Activated naive CD4-positive, alpha-beta T cell treated with anti-CD3 and anti-CD28 coated beads, Interleukin-2, amount 10 ng/mL, durations not matched to agents 7 days and 5 days (primary cell): ENCODE measurements at places on chromosomes 3 and 15.

DNA sequence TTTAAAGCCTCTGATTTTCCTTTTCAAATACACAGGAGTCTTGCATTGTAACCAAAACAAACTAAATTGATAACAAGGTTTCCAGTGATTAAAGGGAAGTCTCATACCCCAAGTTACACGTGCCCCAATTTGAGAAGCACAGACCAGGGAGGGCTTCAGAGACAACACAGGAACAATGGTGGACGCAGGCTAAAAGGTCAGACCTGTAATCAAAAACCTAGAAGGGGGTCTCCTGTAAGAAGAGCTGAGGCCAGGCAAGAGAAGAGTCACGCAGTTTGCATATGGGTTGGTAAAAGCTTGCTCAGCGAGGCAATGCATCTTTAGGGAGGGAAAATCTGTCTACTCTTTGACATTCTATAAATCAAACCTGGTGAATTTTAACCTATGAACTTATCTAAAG, 58.6 kb upstream of the MCF2L2 start:
- DNase-seq, result no peak

DNA sequence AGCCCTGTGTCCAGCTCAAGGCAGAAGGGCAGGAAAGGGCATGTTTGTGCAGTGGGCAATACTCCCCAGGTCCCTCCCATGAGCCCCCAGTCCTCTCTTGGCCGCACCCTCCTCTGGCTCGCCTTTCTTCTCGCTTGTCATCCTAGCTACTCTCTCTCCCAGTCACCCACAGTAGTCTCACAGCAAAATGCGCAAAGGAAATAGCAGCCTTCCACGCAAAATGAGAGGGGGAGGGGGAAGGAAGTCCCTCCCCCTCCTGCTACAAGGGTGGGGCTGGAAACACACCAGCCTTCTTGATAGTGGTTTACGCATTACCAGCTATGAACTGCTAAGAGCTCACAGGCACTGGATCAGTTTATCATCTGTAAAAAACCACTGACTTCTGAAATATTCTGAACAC, 83.8 kb downstream of the GADL1 start:
- no peak for DNase-seq

GRCh38 chr15:50137893-50138292, 18.9 kb upstream of the ATP8B4 start:
- no peak for DNase-seq

DNA sequence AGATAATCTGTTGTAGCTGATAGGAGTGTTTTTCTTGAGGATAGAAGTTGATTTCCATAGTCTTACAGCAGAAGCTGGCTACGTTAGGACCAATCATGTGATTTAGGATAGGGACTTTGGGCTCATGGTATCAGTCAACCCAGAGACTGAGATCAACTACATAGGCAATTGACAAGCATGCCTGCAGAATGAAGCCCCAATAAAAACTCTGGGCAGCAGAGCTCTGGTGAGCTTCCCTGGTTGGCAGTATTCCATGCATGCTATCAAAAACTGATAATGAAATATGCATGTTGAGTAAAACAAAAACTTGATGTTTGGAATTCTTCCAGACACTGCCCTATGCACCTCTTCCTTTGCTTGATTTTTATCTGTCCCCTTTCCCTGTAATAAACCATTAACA, 38.0 kb downstream of the SUCNR1 start:
- DNase-seq, result no peak

- no peak for DNase-seq
These were observed 910.6 kb downstream of the NTRK3 start for GRCh38 chr15:87345961-87346360.

DNA sequence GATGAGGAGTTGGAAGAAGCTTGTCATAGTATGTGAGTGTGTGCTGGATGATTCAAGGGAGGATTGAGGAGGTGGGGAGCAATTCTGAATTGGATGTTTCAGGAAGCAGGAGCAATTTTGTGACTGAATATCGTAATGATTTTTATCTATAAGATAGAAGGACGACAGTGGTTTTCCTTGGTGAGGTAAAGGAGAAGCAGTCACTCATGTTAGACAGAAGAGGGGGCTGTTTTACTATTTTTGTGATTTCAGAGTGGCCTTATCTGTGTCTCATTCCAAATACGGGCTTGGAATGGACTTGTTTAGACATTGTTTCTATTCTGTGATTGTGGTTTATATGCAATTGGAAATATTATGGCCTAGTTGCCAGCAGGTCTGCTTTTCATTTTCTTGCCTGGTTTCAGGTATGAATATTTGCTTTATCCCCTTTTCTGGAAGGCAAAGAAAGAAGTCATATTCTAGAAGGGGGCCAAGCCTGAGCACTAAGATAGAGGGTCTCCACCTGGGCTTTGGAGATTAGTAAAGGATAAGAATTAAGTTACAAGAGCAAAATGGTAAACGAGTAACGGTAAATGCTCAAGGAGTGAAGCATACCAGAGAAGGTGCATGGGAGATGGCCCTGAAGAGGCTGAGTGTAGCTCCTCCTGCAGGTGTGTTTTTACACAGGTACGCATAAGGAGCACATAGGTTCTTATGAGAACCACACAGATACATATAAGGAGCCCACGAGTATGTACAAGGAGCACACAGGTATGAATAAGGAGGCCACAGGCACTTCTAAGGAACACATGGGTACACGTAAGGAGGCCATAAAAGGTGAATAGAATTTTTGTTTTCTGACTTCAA, 124.6 kb upstream of the KCNAB1 start:
- no peak for DNase-seq

DNA sequence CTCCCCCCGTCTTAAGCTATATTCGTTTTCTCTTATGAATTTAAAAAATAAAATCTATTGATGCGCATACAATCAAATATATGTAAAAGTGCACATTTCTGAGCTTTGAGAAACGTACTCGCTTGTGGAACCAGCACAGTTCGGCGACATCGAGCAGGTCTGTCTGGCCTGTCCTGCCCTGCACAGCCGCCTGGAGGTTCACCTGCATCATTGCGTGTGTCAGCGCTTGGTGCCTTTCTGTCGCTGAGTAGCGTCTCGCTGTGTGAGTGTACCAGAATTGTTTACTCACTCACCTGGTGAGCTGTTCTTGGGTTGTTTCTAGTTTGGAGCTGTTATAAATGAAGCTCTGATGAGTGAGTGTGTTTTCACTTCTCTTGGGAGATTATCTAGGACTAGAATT, 104.0 kb downstream of the VGLL4 start:
- no peak for DNase-seq

- DNase-seq, result no peak
These were observed 39.7 kb downstream of the ABTB1 start for GRCh38 chr3:127712461-127712860.

GRCh38 chr15:69288531-69289341, 10.0 kb upstream of the PAQR5 start:
- no peak for DNase-seq

GRCh38 chr3:166322391-166322790, 485.2 kb upstream of the BCHE start:
- DNase-seq, result no peak

DNA sequence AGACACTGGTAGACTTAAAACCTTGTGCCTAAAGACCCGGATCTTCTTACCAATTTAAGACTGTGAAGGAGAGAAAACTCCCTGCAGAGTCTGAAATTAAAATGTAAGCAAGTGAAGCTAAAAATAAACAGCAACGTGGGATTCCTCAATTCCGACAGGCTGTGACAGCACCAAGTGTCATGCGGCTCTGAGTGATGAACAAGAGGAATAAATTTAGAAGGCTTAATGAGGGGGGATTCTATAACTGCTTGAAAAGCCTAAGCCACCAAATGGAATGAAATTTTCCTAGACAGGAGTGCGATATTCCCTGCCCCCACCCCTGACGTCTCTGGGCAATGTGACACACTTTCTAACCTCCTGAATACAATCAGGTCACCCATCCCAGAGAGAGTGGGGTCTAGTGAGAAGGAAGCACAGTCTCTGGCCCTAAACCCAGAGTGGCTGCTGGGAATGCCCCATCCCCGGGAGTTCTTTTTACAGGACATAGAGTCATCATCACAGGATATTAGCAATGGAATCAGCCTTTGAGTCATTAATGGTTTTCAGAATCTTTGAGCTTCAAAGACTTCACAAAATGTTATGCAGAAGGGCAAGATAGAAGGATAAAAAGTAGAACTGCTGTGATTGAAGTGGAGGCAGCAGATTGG, 114.3 kb downstream of the EDEM1 start:
- DNase-seq, result no peak

DNA sequence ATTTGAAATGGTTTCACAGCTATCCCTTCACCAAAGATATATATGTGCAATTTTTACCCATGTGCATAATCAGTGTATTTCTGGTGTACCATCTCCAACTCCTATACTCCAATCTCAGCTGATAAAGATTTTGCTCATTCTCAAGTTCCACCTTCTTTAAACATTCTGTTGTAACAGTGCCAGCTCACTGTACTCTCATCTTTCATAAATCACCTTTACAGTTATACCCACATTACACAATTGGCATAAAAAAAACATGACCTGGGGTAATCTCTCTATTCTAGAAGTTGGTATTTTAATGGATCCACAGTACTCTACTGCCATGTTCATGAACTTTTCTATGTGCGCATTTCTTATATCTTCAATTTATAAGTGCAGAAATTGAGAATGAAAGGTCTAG, 339.9 kb upstream of the DPH6 start:
- DNase-seq, result no peak

GRCh38 chr15:58628206-58628947, 121.1 kb downstream of the ADAM10 start:
- no peak for DNase-seq

GRCh38 chr3:157531301-157531660, 28.1 kb upstream of the VEPH1 start:
- no peak for DNase-seq
